Muscle of arm (tissue), 14 donors: ENCODE measurements at places on chromosomes 6 and 20. TPM values are rescaled to one million over a fixed set of nuclear protein-coding genes. Genes with fewer than 3 reads are reported as not detected.

GRCh38 chr20:3250091-3250504 lies 11.1 kb upstream of the SLC4A11 start:
- DNase-seq: no peak

DNA sequence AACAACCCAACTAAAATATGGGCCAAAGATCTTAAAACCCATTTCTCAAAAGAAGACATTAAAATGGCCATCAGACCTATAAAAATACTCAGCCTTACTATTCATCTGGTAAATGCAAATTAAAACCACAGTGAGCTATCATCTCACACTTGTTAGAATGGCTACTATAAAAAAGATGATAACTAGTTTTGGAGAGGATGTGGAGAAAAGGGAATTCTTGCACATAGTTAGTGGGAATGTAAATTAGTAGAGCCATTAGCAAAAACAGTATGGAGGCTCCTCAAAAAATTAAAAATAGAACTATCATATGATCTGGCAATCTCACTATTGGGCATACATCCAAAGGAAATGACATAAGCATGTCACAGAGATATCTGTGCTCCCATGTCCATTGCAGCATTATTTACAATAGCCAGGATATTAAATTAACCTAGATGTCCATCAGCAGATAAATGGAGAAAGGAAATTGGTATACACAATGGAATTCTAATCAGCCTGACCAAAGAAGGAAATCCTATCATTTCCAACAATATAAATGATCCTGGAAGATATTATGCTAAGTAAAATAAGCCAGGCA lies 2.9 kb downstream of the SIRPB1 start:
- no peak for DNase-seq

GRCh38 chr6:37097335-37097734 lies 72.6 kb upstream of the PIM1 start:
- DNase-seq: no peak

DNA sequence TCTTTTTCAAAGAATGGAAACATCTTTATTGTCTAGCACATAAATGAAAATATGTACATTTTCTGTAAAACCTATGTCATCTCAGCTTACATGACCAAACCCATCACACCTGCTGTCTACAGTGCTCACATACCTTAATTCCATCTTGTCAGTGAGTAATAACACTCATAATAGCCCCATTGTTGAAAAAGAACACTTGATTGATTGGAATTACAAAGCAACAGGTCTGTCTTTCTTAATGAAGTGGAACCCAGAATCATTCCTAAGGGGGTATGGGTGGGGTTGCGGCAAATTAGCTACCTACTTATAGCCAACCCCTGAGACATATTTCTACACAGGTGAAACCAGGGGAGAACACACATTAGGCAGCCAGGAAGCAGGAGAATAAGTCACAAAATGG lies 20.2 kb downstream of the ADGRF4 start:
- no peak for DNase-seq

Gene CCN6
- polyA plus RNA-seq: 0.31 TPM

Gene RIPOR3
- polyA plus RNA-seq: not detected

DNA sequence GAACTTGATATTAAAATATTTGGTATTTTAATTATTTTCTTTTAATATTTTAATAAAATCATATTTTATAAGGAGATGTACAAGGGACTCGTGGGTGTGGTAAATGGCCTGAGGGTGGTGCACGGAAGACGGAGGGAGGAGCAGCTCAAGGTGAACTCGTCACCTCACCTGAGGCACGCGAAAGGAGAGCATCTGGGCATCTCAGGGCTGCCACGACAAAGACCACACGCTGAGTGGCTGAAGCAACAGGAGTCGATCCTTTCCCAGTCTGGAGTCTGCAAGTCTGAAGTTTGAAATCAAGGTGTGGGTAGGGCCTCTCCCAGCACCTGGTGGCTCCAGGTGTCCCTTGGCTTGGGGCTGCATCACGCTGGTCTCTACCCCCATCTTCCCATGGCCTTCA lies 39.7 kb downstream of the APCDD1L start:
- DNase-seq: no peak

GRCh38 chr20:11553603-11554002 lies 364.1 kb upstream of the BTBD3 start:
- no peak for DNase-seq

- DNase-seq: peak; percentile 69
Observed at GRCh38 chr6:33768644-33769120, 20.2 kb downstream of the LEMD2 start.

GRCh38 chr20:53866794-53867740 lies 203.3 kb downstream of the BCAS1 start:
- no peak for DNase-seq

- DNase-seq: no peak
Observed at GRCh38 chr20:2767768-2768631, 32.4 kb downstream of the CPXM1 start.

DNA sequence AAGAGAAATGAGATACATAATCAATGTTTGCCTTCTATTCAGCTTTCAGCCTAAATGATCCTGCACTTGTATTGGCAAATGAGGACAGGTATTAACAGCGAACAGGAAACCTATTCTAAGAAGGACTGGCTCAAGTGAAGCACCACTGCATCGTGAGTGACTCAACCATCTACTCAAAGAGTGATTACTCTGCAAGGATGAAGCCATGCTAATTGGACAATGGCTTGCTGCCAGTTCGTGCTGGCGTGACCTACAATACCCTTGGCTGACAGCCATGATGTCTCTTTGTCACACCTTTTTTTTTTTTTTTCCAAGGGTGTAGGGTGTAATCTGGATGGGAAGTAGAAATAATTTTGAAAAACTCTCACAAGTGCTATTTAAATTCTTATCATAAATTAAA lies 104.9 kb downstream of the GJA10 start:
- no peak for DNase-seq

- DNase-seq: no peak
Observed at GRCh38 chr20:2305479-2305878, 9.7 kb downstream of the TGM3 start.

DNA sequence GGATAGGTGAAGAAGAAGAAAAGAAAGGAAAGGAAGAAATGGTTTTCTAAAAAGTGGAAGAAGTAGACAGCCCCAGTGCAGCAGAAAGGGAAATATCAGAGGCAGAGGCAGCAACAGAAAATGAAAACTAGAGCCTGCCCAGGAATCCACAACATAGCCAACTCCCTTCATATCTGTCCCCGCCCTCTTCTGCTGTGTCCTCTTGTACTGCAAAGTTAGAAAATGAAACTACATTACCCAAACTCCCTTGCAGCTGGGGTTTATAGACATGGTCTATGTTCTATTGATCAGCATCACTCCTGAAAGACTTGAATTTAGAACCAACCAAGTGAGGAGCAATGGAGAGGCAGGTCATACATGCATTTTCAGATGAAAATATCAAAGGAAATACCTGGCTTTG lies 200.5 kb upstream of the PHACTR1 start:
- DNase-seq: no peak

- no peak for DNase-seq
Observed at GRCh38 chr6:17432356-17432755, 39.0 kb downstream of the CAP2 start.

Gene TCF21
- 0.19 TPM for polyA plus RNA-seq

GRCh38 chr6:91483415-91484105 lies 896.7 kb upstream of the MAP3K7 start:
- DNase-seq: no peak

Gene IP6K3
- polyA plus RNA-seq: 23.2 TPM

DNA sequence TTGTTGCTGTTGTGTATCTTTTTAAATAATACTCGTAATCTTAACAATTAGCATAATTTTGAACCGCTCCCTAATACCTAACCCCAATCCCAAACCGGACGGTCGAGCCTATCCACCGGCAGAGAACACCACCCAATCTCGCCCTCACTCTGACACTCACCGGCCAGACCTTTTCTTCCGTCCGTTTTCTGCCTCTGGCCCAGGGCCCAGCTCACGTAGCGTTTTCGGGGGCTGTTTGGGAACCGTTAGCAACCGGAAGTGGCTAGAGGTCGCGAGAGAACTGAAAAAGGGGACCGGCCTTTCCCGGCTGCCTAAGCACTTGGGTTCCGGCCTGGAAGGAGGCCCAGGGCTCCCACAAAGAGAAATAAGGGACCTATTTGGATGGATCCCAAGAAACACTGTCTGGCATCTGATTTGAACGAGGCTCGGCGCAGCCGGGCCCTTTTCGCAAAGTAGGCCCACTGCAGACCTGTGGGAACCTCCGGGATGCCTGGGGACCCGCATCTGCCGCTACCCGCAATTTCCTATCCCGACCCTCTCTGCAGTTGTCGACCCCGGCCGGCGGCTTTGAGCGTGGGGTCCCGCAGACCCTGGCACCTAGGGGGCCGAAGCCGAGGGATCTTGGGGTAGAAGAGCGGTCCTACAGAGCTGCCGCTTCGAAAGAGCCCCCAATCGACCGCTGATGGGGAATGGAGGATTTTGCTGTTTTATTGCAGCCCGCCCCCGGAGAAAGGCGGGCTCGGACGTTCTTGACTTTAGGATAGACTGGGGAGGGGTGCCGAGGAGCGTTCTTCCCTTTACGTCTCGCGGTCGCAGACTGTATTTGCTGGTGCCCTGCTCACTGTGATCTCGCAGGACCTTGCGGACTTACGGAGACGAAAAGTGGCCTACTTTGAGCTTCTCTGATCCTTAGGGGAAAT lies 4.8 kb upstream of the ZKSCAN8 start:
- DNase-seq: peak; percentile 93

Gene RCAN2
- polyA plus RNA-seq: 5.0 TPM

- DNase-seq: peak; percentile 75
Observed at GRCh38 chr6:38364127-38364526, 275.6 kb downstream of the BTBD9 start.

Gene PPP1R14C
- 36.3 TPM for polyA plus RNA-seq

- DNase-seq: peak; percentile 76
Observed at GRCh38 chr20:11807054-11808048, 110.3 kb upstream of the BTBD3 start.

DNA sequence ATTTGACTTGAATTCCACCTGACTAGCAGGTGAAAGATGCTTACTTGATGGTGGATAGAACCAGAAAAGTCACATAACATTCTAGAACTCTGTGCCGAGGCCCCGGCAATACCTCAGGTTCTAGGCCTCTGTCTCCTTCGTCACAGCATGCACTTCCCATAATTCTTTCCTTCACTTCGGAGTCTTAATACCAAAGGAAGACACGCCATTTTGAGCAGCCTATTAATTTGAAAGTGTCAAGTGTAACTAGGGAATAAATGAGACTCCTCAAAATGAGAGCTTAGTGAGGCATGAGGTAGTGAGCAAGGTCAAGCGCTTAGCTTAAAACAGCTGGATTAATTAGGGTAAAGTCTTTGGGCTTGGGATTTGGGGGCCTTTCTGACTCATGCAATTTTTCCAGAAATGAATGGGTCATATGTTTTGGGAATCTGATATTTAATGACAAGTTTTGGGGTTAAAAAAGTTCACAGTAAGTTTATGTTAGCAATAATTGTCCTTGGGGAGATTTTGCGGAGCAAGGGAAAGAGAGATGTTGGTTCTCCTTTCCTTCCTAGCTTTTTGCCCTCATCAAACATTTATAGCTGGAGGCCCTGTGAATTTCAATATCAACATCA lies 29.1 kb upstream of the SGK1 start:
- no peak for DNase-seq

- DNase-seq: no peak
Observed at GRCh38 chr6:3949521-3949920, 100.3 kb downstream of the FAM50B start.

Gene MOG
- polyA plus RNA-seq: not detected

- DNase-seq: no peak
Observed at GRCh38 chr20:49503176-49503575, 20.7 kb upstream of the KCNB1 start.

DNA sequence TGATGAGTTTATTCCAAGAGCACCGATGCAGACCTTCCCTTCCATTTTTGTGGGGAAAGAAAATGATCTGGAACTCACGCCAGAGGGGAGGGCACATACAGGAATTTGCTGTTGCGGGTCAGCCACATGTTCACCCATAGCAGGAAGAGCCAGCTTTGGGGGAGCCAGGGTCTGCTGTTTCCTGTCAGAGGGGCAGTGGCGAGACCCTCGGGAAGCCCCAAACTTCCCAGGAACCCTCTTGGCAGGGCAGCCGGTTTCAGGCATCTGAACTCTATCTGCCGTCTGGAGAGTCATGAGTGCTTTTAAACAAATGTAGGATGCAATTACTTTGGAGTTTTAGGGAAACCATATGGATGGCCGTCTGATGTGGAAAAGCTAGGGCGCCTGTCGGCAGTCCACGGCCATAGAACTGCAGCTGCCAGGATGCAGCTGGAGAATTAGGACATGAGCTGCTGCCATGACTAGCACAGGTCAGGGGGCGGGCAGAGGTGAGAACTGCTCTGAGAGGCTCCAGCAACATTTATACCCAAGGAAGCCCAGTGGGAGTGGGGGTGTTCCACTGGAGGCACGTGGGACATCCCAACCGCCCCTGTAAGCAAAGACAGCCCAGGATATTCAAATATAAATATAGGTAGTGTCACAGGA lies 14.8 kb upstream of the SERPINB9 start:
- DNase-seq: no peak

Gene FLRT3
- polyA plus RNA-seq: 19.0 TPM

GRCh38 chr20:43727980-43728590 lies 1.3 kb upstream of the GTSF1L start:
- DNase-seq: no peak

Gene NCOA6
- 26.5 TPM for polyA plus RNA-seq

Gene MLN
- not detected for polyA plus RNA-seq

GRCh38 chr6:73942592-73943186 lies 246.7 kb downstream of the CD109 start:
- no peak for DNase-seq

Gene MMP24
- polyA plus RNA-seq: not detected

Gene TSBP1
- polyA plus RNA-seq: not detected

GRCh38 chr6:100050550-100050949 lies 56.5 kb upstream of the MCHR2 start:
- DNase-seq: no peak

DNA sequence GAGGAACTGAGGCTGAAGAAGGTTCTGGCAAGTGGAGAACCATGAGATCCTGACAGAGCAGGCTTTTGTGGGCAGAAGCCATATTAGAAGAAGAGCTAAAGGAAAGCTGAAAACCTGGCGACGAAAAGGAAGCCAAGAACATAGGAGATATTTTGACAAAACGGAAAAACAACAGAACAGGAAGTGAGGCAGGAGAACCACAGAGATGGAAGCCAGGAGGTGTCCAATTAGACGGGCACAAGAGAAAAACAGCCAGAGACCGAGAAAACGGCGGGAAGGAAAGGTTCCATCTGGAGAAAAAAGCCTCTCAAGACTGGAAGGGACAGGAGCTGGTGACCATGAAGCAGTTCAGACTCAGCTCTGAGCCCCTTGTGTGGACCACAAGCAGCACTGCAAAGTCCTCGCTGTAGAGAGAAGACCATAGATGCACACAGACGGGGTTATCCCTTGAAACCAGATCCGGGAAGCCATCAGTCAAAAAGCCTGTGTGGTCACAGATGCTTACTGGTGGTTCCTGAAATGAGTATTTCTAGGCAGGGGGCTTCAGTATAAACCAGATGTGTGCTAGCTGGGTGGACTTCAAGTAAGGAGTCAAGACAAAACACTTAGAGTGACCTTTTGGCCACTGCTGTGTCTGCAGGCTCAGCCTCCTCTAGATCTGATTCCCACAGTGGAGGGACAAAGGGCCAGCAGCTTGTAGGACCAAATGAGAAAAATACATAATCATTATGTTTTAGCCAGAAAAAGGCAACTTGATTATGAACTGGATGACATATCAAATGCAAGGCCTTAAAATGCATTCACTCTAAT lies 30.7 kb downstream of the SSR1 start:
- DNase-seq: no peak

Gene SPACA1
- polyA plus RNA-seq: not detected
